ENCODE measurements at places on chromosomes 5 and 9.

DNA sequence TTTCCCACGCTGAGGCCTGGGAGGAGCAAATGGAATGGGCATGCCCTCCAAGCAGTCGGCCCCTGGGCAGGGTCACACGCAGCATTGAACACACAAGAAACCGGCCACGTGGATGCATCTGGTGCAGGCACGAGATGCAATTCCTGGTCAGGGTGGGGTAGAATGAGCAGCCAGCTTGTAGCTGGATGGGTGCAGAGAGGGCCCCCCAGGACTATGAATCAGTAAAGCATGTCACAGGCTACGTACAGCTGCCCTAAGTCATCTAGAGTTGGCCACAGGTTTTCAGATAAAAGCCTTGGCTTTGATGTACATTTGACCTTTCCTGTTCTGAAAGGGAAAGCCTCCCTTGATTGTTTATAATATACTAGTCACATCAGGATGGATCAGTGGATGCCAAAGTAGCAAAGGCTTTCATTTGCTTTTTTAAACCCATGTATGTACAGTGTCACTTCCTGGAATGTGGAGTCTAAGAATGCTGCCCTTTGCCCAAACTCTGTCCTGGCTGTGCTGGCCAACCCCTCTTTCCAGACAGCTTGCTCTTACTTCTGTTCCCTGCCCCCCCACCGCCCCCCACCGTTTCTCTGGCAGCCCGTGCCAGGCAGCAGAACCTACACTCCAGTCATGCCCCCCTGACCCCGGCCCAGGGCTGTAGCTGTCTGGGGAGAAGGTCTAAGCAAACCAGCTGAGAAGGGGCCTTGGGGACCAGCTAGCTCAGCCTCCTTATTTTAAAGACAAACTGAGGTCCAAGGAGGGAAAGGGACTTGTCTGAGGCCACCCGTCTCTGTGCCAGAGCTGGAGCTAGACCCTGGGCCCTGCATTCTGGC lies 169.2 kb downstream of the HSPA4 start:
- peak; percentile 75 for DNase-seq

DNA sequence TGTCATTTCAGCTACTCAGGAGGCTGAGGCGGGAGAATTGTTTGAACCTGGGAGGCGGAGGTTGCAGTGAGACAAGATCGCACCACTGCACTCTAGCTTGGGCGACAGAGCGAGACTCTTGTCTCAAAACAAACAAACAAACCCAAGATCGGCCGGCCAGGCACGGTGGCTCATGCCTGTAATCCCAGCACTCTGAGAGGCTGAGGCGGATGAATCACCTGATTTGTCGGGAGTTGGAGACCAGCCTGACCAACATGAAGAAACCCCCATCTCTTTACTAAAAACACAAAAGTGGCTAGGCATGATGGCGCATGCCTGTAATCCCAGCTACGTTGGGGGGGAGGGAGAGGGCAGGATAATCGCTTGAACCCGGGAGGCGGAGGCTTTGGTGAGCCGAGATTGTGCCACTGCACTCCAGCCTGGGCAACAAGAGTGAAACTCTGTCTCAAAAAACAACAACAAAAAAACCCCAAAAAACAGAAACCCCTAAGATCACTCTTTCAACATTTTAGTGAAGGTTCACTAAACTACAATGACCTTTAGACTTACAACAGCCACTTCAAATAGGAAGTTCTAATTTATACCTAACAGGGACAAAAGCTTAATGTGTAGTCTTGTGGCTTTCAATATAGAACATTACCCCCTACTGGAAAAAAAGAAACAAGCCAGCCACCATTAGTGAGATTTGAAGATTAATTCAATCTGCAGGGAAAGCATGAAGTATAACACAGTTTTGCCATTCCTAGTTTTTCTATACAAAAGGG lies 7.0 kb downstream of the HSPA9 start:
- no peak for DNase-seq

- DNase-seq = no peak
Observed at GRCh38 chr5:142281008-142281367, 43.8 kb downstream of the SPRY4 start.

DNA sequence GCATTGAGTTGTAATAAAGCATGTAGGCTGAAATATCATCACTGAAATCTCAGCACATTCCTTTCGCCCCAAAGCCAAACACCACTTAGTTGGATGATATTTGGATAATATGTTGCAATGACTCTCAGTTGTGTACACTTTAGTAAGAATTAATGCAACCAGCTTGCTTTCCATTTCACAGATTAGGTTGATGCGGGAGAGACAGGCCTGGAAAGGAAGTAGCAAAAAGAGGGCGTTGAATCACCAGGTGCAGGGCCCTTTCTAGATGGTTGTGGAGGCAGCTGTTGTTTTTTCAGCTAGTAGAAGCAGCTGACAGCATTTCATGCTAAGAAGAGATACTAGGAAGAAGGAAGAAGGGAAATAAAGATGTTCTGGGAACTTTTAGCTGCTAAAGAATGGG lies 30.9 kb downstream of the DMRT3 start:
- no peak for DNase-seq

DNA sequence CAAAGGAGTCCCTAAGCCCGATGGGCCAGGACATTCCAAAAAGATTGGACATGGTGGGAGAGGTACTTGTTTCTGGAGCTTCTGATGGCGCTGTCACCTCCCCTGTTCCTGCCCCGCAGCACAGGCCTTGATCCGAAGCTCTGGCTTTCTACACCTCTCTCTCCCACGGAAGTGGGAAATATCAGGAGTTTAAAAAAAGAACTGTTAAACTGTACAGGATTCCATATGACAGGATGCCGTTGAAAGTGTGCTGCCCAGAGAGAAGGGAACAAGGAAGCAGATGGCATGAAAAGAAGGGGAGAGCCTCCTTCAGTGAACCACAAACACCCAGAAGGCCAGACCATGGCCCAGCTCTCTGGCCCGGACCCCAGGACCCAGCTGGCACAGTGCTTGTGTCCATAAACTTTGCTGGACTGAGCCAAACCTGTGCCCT lies 26.8 kb upstream of the SLC2A8 start:
- peak; percentile 72 for DNase-seq

DNA sequence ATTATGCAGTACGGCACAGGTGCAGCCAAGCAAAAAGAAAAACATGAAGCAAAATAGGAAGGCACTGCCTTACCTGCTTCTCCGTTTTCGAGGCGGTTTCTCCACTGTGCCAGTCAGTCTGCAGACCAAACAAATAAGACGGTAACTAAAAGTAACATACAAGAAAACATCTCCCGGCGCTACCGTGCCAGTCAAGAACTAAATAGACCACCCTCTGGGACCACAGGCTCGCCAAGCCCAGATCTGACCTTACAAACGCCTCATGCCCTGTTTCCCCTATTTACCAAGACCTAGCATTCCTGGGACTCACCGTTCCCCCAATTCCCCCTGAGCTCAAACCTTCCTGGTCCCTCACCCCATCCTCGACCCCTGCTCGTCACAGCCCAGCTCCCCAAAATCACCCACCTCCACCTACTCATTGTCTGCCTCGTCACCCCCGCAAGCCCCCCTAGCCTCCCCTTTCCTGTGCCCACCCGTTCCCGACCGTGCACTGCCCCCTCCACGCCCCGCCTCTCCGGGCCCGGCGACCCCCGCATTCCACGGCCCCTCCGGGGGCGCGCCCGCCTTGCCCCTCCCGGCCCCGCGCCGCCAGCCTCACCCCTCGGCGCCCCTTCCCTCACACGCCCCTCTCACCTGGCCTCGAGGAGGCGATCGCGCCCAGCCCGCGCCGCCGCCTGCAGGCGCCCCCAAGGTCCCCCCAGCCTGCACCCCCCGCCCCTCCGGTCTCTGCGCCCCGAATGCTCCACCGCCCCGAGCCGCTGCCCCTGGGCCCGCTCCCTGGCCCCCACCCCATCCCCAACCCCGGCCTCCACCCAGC lies 560 bp downstream of the SCAI start:
- no peak for DNase-seq

DNA sequence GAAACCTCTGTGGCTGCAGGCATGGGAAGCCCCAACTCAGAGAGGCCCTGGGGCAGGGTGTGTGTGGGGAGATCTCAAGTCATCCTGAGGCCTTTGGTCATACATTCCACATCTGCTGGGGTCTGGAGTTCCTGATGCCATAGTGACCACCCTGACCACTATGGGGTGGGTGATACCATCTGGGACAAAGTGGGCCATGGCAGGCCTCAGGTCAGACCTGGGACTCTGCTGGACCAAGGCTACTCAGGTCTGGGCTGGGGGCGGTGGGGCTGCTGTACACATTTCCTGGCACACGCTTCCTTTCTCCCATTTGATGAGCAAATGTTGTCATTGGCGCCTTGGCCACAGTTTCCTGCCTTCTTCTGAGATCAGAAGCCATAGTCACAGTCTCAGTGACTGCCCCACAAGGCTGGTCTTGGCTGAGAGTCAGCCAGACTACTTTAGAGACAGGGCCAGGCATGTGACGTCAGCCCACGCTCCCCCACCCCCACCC lies 15.1 kb upstream of the ACSL6 start:
- DNase-seq = no peak

GRCh38 chr5:63613442-63613841 lies 348.8 kb downstream of the HTR1A start:
- DNase-seq = no peak

DNA sequence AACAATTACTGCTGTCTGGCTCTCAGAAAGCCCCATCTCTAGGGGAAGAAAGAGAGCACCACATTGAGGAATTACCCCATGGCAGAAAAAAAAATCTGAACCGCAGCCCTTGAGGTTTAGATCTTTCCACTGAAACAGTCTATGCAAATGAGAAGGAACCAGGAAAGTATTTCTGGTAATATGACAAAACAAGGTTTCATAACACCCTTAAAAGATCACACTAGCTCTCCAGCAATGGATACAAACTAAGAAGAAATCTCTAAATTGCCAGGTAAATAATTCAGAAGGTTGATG lies 427.1 kb downstream of the PRELID2 start:
- DNase-seq = no peak

GRCh38 chr5:20105915-20106314 lies 117.9 kb upstream of the CDH18 start:
- DNase-seq = no peak

DNA sequence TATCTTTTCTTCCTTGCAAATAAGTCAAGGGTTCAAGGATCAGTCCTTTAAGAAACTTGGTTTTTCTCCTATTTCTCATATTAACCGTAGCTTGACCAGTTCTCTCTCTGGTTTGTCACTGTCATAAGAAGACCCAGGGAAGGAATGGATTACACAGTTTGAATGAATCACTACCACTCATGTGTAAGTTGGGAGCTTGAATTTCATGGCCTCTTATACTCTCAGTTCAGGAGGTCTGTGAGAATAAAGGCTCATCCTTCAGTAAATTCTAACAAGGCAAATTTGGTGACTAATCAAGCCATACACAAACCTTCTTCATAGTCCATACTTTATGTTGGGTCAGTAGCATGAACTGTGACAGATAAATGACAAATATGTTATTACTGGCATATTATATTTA lies 323.1 kb upstream of the ACTBL2 start:
- DNase-seq = no peak

- DNase-seq = peak; percentile 33
Observed at GRCh38 chr5:16456103-16456832, 9.3 kb downstream of the ZNF622 start.

DNA sequence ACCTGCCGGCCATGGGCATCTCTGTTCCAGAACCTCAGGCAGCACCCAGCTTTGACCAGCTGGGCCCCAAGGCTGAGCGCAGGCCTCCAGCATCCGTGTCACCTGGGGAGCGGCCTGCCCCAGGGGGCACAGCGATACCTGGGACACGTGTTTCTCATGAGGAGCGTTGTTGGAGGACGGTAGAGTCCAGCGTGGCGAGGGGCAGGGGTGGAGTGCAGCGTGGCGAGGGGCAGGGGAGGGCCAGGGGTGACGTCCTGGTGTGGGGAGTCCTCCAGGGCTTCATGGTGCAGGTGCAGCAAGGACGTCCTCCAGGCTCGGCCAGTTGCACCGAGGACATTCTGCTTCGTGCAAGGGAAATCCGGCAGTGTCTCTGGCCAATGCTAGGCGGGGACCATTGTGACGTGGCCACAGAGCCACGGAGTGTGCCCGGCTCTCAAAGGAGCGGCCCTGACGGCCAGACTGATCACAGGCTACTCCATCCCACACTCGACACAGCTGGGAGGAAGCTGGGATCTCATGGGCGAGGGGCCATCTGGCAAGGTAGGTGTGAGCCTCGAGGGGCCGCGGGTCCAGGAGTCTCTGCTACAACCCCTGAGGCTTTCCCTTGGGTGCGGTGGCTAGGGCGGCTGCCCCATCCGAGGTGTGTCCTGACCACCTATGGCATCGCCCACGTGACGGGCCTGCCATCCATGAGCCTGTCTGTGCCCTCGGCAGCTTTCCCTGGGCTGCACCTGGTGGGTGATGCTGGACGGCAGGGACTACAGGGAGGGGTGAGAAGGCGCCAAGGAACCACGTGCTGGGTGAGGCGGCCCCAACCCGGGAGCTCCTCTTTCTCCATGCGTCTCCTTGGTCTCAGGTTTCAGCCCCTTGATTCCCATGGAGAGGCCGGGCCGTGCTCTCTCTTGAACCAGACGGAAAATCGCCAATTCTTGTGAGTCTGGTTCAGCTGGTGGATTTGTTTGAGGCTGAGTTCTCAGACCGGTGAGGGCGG lies 33.8 kb downstream of the SLC9A3 start:
- DNase-seq = no peak

DNA sequence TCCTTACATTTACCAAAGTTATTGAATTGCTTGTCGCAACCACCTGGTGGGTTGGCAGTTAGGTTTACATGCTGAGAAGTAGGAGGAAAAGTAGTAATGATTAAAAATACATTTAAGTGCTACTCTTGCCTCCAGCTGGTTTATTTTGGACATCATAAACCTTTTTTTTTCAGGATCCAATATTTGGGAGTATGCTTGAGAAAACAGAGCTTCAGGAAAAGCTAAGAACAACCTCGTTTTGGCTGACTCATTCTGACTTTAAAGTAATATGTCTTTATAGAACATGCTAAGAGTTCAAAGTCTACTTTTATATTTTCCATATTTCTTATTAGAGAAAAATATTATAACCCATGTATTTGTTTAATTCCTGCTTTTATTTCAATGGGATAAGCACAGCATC lies 41.7 kb upstream of the BNC2 start:
- no peak for DNase-seq

DNA sequence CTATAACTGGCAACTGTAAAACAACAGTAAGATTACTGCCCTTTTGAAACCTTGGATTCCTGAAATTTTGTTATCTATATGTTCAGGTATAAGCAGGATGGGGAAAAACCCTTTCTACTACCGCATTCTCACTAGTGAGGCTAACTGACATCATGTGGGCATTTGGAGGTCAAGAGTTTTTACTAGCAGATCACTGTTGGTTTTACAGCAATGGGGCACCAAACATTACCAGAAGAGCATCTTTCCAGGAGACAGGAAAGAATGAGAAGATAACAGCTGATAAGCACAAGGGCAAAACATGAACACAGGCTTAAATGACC lies 20.9 kb upstream of the TTC33 start:
- no peak for DNase-seq

GRCh38 chr5:84673785-84674184 lies 289.1 kb upstream of the EDIL3 start:
- no peak for DNase-seq

GRCh38 chr9:132978451-132979131 lies at the start of gene GFI1B:
Gene GFI1B (plus strand): TSS chr9:132978694. CDS start chr9:132986679, 7,985 bp downstream.
- no peak for DNase-seq
